ENCODE measurements at places on chromosomes 1 and 21.

DNA sequence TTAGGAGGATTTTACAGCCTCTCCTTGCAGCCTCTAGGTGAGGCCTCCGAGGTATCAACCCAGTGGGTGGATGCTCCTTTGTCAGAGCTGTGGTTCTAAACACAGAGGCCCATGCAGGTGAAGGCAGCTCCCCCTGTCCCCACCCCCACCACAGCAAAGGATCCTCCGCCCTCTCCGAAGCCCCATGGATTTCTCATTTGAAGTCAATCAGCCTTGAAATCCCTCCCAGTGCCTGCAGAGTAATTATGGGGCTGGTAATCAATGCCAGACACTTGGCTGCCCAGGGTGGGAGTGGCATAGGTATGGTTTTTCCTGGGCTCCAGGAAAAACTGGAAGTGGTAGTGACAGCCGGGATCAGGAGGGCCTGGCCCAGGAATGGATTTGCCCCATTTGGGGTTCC, 119.5 kb upstream of the CSF3R start:
- no peak for DNase-seq

DNA sequence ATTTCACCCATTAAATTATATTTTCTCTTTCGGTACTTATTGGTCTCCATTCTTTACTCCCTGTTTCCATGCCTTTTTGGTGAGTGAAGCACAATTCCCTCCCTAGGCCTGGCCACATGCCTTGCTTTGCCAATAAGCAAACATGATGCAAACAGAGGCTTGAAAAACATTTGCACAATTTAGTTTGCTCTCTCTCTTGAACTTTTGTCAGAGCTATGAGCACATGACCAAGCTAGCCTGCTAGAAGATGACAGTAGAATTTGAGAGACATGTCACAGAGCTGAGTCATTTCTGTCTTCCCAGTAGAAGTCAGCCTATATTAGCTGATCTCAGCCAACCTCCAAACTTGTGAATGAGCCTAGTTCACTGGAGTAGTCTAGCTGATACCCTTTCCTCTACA, 24.6 kb downstream of the ANGPTL3 start:
- DNase-seq: peak; percentile 93

GRCh38 chr1:58597996-58598395, 20.9 kb upstream of the TACSTD2 start:
- peak; percentile 32 for DNase-seq

- DNase-seq: peak; percentile 28
Observed at GRCh38 chr1:157170677-157171515, 32.7 kb upstream of the ETV3 start.

- DNase-seq: peak; percentile 91
Observed at GRCh38 chr21:34579411-34579810, 35.5 kb downstream of the RCAN1 start.

DNA sequence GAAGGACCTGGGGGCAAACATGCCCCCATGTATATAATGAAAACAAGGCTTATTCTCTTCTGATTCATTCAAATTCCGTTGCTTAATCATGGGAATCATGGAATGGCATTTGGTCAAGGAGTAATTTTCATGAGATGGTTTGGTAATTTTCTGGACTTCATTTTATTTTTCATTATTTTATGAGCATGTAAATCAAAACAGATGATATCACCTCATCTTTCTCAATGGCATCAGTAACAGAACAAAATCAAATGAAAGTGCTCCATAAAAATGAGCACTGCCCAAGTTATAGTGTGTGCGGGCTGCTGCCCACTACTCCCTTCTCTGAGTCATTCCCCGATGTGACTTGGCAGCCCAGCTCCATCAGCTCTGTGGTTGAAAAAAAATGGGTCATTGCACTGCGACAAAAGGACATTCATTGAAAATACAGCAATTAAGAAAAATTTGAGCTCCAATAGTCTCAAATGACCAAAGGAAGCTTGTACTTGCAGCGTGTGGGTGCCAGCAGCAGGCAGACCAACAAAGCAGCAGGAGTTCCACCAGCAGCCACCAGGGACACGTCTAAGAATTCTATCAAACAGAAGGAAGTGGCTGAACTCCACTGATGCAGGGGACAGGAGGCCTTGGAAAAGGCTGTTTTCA, 84.3 kb upstream of the VAV3 start:
- DNase-seq: peak; percentile 20

DNA sequence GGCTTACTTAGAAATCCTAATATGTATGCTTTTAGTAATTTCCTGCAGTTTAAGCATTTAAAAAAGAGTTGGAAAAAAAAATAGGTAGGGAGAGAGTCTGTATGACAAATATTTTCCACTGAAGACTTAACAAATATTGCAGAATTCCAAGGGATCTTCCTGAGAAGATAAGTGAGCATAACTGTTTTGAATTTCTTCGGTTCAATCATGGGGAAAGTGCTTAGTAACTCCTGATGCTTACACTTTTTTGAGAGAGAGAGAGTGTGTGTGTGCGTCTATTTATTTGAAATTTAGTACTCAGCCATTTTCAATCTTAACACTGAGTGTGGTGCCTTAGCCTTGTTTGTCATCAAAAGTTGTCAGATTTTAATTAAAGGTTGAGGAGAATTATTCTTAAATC, 18.5 kb downstream of the SON start:
- DNase-seq: no peak

- no peak for DNase-seq
Observed at GRCh38 chr1:150076066-150076465, 8.5 kb downstream of the VPS45 start.

GRCh38 chr1:20350421-20350820, 59.7 kb downstream of the VWA5B1 start:
- no peak for DNase-seq
